ENCODE measurements at places on chromosomes 5 and 9.

DNA sequence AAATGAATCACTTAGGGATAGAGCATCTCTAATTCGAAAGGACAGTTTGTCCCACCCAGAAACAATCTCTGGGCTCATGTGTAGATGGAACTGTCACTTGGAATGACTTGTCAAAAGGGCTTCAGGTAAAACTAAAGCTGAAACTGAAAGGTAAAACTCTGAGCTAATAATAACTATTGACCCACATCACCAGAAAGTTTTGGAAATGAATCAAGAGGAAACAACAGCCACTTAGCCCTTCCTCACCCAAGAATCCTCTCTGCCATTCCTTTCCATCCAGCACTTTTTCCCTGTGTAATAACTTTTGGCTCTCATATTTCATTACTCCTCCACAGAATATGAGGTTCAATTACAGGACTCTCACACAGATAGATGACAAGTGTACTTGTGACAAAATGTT is 14.0 kb upstream of the GLRX start:
- DNase-seq = no peak

GRCh38 chr9:135346438-135347050 is 133.0 kb upstream of the PPP1R26 start:
- no peak for DNase-seq

DNA sequence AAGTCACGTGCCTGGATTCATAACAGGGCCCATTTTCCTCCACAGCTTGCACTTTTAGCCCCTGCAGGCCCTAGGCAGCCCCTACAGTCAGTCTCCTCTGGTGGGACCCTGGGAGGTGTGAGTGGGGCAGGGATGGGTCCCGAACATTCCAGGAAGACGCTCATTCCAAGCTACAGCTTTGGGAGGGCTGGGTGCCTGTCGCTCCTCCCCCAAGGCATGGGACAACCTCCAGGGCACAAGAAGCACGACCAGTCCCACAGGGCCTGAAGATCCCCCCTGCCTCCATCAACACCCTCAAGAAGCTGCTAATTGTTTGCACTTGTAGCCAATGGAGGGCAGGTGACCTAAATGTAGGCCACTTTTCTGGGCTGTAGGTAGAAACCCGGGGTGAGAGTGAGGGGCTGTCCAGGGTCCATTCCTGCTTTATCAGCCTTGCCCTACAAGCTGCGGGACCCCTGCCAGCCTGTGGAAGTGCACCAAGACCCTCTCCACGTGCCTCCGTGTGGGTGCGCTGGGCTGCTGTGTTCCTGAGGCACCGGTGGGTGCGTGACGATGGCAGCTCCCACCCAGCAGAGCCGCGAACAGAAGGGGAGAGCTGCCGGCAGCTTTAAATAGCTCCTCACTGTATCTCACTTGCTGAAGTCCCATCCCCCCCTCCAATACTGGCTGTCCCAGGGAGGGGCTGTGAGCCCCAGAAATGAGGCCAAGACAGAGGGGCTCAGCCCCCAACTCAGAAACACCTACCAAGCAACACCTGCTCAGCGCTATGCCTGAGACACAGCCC is 91.9 kb upstream of the ARAP3 start:
- DNase-seq = no peak

GRCh38 chr9:16386007-16386826 is 484.3 kb downstream of the BNC2 start:
- DNase-seq = no peak

GRCh38 chr9:33136721-33137670 is 30.1 kb downstream of the B4GALT1 start:
- no peak for DNase-seq

DNA sequence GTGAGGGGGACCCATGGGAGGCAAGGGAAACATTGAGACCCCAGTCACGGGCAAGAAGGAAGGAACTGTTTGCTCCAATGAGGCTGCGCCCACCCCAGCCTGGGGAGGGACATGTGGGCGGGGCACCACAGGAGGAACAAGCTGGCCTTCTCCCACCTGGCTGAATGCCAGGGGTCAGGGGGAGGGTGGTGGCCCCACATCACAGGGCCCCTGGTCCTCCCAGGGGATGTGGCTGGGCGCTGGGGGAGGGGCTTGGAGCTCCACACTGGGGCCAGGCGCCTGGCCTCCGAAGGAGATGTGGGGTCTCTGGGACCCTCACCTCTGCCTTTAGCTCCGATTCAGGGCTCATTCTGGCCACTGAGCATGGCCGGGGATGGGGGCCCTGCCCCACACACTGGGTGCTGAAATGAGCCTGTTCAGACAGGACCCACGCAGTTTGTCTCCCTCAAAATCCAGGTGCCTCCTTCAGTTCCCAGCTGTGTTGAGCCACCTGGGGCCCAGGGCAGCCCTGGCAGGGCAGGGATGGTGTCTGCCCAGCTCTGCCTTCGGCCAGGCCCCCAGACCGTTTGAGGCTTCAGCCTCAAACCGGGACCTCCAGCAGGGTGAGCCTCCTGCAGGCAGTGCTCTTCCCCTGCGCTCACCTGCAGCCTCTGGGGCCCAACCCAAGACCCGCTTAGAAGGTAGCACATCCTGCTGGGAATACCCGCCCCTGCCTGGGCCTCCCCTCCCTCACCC is 33.2 kb upstream of the NOTCH1 start:
- DNase-seq = no peak

DNA sequence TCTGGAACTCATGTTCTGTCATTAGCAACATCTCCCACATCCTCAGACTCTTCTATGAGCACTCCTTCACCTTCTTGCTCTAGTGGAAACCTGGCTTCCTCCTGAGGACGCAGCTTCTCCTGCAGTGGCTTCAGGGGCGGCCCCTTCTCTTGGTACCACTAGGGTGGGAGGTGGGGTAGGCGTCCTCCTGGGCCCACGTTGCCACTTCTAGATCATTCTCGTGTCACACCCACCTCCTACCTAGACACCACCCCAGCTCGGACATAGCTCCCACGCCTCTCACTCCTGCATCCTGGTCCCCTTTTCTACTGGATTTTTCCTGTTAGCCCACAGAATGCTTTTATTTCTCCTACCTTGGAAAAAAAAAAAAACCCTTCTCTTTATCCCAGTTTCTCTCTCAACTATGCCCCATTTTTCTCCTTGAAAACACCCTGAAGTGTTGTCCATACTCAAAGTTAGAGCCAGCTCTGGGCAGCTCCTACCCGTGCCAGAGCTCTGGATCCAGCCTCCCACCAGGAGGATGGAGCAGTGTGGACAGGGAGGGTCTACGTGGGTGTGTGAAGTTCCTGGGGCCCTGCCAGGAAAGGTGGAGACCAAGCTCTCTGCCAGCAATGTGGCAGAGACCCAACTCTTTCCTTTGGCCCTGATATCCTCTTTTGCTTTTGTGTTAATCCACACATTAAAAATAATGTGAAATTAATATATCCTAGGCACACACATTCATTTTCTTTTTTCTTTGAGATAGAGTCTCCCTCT is 179.2 kb downstream of the HSPA4 start:
- no peak for DNase-seq

- no peak for DNase-seq
Observed at GRCh38 chr5:126368239-126368812, 54.9 kb upstream of the GRAMD2B start.

DNA sequence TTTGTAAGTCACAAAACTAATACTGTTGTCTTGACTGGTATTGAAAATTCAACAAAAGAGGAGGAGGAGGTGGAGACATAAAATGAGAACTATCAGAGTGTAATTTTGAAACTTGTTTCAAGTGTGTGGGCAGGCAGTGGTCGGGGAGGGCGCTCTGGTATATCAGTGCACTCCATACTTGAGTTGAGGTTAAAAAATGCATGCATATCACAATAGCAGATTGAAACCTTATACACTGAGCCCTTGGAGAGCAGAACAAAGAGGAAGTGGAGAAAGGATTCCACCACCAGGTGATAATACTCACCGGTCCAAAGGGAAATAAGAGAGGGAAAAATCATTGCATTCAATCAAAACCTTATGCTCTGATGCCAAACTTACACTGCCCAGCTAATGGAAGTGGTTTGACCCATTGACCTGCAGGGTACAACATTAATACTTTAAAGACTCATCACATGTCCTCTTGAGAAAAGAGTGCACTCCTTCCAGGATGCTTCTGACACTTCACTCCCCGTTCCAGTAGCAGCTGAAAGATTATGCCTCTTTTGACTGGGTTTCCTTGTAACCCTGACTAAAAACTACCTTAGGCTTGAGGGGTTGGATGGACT is 79.5 kb upstream of the FAM169A start:
- DNase-seq = peak; percentile 46

GRCh38 chr9:83330207-83331196 is 207.7 kb downstream of the FRMD3 start:
- no peak for DNase-seq

DNA sequence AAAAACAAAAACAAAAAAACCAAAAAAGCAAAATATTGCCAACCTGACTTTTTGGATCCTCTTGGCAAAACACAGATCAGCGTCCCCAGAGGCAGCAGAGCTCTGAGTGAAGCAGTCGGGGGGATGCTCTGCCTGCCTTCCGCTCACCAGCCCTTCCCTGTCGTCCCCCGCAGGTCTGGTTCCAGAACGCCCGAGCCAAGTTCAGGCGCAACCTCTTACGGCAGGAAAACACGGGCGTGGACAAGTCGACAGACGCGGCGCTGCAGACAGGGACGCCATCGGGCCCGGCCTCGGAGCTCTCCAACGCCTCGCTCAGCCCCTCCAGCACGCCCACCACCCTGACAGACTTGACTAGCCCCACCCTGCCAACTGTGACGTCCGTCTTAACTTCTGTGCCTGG is 20.7 kb downstream of the LHX2 start:
- DNase-seq = no peak

DNA sequence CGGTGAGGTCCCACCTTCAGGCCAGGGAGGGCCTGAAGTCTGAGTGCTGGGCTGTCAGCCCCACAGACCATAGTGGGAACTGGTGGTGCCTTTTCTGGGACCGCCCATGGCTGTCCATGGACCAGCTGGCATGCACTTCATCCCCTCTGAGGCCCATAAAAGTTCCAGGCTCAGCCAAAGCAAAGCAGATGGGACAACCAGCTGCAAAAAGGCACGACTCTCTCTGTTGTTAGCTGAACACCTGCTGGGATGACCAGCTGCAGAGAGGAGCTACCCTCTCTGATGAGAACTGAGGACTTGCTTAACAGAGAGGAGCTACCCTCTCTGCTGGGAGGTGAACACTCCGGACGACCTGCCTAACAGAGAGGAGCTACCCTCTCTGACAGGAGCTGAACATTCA is 844.3 kb upstream of the DMAC1 start:
- no peak for DNase-seq
